NCI-H1436 (cell line): ENCODE measurements at places on chromosomes 4 and X.

DNA sequence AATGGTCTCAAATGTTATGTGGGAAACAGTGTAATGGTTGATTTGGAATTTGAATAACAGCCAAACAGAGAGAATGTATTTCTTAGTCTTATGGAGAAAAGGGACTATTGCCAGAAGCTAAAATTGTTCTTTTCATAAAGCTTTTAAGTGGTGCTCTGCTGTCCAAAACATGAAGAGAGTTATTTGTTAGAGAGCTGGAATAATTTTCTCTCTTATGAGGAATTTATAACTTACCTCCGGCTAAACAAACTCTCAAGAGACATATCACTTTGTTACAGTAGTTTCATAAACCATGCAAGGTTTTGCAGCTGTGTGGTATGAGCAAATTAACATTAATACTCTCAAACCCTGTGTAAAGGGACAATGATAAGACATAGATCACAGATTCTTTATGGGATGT is 28.6 kb downstream of the SULT1B1 start:
- no peak for DNase-seq

- no peak for DNase-seq
These were observed 3.4 kb downstream of the GABRA2 start for GRCh38 chr4:46386570-46386969.

DNA sequence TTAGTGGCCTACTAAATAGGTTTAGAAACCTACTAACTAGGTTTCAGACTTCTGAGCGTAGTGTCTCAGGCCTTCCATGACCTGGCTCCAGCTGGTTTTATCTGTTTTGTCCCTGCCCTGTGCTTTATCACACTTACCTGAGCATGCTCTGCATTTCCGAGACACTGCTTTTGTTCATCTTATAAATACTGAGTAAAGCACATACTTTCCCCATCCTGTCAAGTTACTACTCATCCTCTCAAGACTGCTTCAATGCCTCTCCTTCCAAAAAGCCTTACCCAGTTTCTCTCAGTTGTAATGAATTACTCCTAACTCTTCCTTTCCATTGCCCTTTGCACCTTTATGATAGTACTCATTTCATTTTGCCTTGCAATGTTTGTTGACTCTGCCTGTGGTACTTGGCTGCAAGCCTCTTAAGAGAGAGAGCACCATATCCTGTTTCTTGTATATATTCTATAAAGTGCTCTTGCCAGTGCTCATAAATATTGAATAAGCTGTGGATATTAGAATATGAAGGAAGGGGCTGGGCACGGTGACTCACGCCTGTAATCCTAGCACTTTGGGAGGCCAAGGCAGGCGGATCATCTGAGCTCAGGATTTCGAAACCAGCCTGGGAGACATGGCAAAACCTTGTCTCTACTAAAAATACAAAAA is 34.4 kb downstream of the SLAIN2 start:
- DNase-seq, result peak; percentile 42

DNA sequence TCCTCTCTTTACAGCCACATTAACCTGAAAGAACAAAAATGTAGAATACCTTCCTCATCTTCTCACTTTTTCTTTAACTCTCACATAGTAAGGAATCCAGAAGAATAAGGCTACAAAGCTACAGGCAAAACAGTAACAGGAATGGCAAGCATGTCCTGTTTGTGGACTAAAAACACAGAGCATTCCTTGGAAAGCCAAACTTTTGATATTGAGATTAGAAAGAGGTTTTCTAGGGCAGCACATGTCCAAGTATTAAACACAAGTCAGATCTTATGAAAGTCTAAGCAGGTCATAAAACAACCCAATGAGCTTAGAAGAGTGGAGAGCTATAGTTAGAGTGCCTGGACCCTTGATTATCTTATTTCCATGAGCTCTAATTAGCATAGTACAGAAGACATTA is 58.2 kb upstream of the FAM9C start:
- no peak for DNase-seq

GRCh38 chr4:136017556-136017955 is 1514.7 kb downstream of the PCDH18 start:
- no peak for DNase-seq

- no peak for DNase-seq
These were observed 37.3 kb upstream of the HPSE start for GRCh38 chr4:83371936-83372335.

DNA sequence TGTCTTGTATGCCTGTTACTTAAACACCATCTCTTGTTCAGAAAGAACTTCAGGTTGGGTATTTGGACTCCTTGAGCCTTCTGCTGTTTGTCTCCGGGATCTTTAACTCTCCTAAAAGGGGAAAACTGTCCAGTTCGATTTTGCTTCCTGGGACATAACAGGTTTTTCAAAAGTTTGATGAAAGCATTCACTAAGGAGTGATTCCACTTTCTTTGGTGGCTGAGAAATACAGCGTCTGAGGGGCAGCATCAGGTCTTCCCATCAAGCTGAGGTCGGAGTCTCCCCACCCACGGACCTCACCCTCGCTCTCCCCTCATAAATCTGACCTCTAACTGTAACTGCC is 1.4 kb downstream of the AFAP1 start:
- no peak for DNase-seq

GRCh38 chr4:40173470-40173875 is 23.4 kb upstream of the RHOH start:
- DNase-seq, result no peak

- no peak for DNase-seq
These were observed 276.0 kb upstream of the TET2 start for GRCh38 chr4:104870495-104871233.

GRCh38 chrX:153725039-153725831 is 579 bp downstream of the ABCD1 start:
- no peak for DNase-seq

- no peak for DNase-seq
These were observed 646 bp upstream of the GSX2 start for GRCh38 chr4:54099287-54099747.

GRCh38 chrX:115912372-115912897 is 258.1 kb upstream of the AGTR2 start:
- no peak for DNase-seq

DNA sequence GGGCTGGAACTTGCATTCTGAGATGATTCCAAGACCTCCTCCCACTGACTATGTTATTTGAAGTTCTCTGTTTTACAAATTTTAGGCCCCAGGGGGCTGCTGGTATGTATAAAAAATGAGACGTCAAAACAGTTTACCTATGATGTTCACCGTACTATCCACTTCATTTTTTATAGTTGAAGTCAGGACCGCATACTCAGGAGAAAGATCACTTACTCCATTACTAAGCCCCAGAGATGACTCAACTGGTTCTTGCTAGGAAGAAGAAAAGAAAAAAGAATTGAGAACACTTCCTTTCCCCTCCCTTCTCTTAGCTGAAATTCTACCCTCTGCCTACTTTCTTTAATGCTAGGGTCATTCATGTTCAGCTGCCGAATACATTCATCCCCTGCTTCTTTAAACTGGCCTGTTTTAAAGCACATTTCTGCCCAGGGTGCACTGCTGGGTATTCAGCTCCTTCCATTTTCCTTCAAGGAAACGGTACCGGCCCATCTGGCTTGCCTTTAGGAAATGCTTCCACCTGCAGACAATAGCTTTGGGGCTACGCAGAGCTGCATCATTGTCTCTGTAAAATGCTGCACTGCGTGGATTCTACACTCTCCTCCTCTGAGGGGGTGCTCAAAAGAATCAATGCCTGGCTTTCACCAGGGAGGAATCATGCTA is 66.2 kb downstream of the IRF2 start:
- DNase-seq, result no peak

DNA sequence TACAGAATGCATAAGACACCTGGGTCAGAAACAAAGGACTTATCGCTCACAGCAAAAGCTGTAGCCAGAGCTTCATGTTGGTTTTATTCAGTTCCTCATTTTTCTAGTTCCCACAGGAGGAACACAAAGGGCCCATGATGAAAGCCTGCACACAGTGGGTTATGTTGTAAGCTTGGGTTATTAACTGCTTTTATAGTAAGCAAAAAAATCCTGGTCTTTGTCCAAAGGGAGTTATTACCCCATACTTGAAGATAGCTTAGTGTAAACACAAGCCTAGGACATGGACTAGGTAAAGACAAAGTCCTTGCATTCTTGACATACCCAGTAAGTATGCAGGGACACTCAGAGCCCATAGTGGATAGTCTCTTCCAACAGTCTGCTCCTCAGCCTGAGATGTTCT is 11.7 kb downstream of the BBS12 start:
- no peak for DNase-seq

GRCh38 chr4:5869966-5870619 is 22.8 kb downstream of the CRMP1 start:
- DNase-seq, result no peak

DNA sequence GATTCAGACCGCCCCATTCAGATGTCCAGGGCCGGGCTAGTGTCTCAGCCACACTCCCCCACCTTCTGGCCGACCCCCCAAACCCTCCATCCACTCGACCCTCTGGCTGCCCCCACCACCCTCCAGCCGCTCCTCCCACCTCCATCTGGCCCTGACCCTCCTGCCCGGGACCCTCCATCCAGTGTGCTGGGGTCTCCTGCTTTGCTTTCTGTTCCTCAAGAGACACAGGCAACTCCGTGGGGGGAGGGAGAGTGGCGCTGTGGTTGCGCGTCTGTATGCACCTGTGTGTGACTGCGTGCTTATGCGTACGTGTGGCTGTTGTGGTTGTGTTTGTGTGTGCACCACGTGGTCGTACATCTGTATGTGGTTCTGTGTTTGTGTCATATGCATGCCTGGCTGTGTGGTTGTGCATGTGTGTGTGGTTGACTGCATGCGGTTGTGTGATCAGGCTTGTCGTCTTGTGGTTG is 33.3 kb downstream of the CPLX1 start:
- no peak for DNase-seq

- DNase-seq, result no peak
These were observed 775 bp downstream of the KCTD8 start for GRCh38 chr4:44447563-44448504.

GRCh38 chrX:13716905-13717304 is 17.5 kb downstream of the TRAPPC2 start:
- DNase-seq, result no peak

GRCh38 chr4:71713611-71714203 is 70.2 kb downstream of the GC start:
- peak; percentile 4 for DNase-seq
